ENCODE measurements at places on chromosomes 11 and 22. TPM values are rescaled to one million over a fixed set of nuclear protein-coding genes. Genes with fewer than 3 reads are reported as not detected.
A peak's percentile ranks its signal among the peaks of the same experiment; 100 is the strongest.

- no peak overlapping the region for H3K4me3 ChIP-seq
- H3K27me3 ChIP-seq: no peaks in the 10 kb centered on the region
- H3K36me3 ChIP-seq: no peaks in the 10 kb centered on the region
- H3K4me1 ChIP-seq: no peaks in the 10 kb centered on the region
Observed at GRCh38 chr22:48450188-48450825, 1377.4 kb downstream of the BRD1 start.

DNA sequence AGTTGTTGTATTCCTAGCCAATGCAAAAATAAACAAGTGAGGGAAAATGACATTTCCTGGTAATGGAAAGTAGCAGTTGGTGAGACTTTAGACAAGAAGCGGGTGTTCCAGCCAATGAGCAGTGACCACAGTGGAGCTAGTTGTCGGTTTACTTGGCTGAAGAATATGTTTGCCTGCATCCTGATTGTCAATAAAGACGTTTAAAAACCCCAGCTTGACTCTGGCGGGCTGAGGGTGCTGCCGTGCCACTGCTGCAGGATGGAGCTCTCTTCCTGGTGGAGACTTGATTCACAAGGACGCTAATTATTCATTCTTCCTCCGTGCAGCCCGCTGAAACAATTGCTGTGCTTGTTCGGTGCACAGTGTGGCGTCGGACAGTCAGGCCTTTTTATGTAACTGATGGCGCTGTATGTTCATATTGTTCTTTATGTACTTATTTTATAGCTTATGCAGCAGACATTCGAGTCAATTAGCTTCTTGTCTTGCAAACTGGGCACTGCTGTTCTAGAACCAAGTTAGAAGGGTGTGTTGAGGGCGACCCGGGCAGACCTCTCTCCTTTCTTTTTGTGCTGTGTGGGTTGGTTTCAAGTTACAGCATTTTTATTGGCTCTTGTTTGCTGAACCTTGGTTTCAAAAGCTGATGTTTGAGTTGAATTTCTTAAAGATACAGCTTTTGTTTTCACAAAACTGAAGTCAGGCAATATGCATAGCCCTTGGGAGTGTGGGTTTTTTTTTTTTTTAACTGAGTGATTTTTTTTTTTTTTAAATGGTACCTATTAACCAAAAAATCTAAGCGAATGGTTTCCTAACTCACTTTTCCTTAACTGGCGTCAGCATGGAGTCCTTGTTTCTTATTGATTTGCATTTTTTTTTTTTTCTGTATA, 153.9 kb downstream of the TEAD1 start:
- peak overlapping the region; percentile 85 for H3K27ac ChIP-seq
- peak; percentile 79 for DNase-seq
- no peaks in the 10 kb centered on the region for H3K27me3 ChIP-seq
- peaks cover 29% of the 10 kb centered on the region for H3K4me1 ChIP-seq
- peaks cover 13% of the 10 kb centered on the region for H3K36me3 ChIP-seq

DNA sequence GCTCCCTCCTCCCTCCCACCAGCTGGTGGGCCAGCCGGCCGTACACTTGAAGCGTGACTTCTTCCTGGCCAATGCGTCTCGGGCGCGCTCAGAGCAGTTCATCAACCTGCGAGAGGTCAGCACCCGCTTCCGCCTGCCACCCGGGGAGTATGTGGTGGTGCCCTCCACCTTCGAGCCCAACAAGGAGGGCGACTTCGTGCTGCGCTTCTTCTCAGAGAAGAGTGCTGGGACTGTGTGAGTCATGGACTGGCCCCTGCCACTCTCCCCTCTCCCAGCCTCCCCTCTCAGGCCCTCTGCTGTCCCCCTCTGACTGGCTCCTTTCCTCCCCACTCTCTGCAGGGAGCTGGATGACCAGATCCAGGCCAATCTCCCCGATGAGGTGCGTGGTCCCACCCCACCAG, 24.7 kb downstream of the CAPN1 start:
- DNase-seq: no peak
- H3K27ac ChIP-seq: no peak overlapping the region
- no peaks in the 10 kb centered on the region for H3K27me3 ChIP-seq

DNA sequence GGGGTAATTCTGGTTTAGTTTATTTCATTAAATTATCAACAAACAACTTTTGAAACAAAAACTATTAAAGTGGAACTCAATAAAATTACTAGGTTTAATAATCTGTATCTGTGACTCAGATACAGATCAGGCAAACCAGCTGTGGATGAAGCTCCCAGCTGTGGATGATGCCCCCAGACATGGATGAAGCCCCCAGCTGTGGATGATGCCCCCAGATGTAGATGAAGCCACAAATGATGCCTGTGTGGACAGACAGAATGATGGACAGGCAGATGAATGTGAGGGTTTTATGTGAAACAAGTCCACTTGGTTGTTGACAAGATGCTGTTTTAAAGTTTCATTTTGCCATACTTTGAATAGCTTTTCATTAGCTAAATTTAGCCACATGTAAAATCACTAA, 5.8 kb upstream of the ZNF74 start:
- no peak overlapping the region for H3K4me3 ChIP-seq
- no peaks in the 10 kb centered on the region for H3K4me1 ChIP-seq
- H3K36me3 ChIP-seq: no peaks in the 10 kb centered on the region
- DNase-seq: no peak
- H3K27me3 ChIP-seq: peaks cover 16% of the 10 kb centered on the region

- no peaks in the 10 kb centered on the region for H3K36me3 ChIP-seq
- peaks cover 5% of the 10 kb centered on the region for H3K4me1 ChIP-seq
- peak; percentile 36 for DNase-seq
Observed at GRCh38 chr22:17476838-17477237, 86.5 kb upstream of the SLC25A18 start.

GRCh38 chr11:117595440-117595839, 201.6 kb downstream of the DSCAML1 start:
- DNase-seq: peak; percentile 9
- no peak overlapping the region for H3K4me3 ChIP-seq
- no peaks in the 10 kb centered on the region for H3K36me3 ChIP-seq
- no peak overlapping the region for H3K27ac ChIP-seq
- H3K4me1 ChIP-seq: no peaks in the 10 kb centered on the region
- peaks cover 57% of the 10 kb centered on the region for H3K27me3 ChIP-seq

GRCh38 chr11:9574622-9575259, 1.3 kb downstream of the WEE1 start:
- no peaks in the 10 kb centered on the region for H3K27me3 ChIP-seq
- peak; percentile 33 for DNase-seq
- H3K36me3 ChIP-seq: peaks cover 49% of the 10 kb centered on the region
- peaks cover 10% of the 10 kb centered on the region for H3K4me1 ChIP-seq
- peak overlapping the region; percentile 99 for H3K27ac ChIP-seq
- H3K4me3 ChIP-seq: peak overlapping the region; percentile 79

The CWF19L2 gene
- total RNA-seq: 8.5 TPM

The RIBC2 gene
- 0.26 TPM for total RNA-seq

The XKR3 gene
- total RNA-seq: 0.17 TPM

The C11orf16 gene
- total RNA-seq: not detected

The LMNTD2 gene
- 6.1 TPM for total RNA-seq

The SCN3B gene
- 3.3 TPM for total RNA-seq

The ANGPTL5 gene
- not detected for total RNA-seq

The ZFP91 gene
- 72.9 TPM for total RNA-seq

The GRM5 gene
- not detected for total RNA-seq

- H3K4me3 ChIP-seq: peak overlapping the region; percentile 79
- no peak overlapping the region for H3K27ac ChIP-seq
- H3K36me3 ChIP-seq: no peaks in the 10 kb centered on the region
- no peaks in the 10 kb centered on the region for H3K27me3 ChIP-seq
Observed at GRCh38 chr11:133955081-133955891, 1.5 kb downstream of the IGSF9B start.

DNA sequence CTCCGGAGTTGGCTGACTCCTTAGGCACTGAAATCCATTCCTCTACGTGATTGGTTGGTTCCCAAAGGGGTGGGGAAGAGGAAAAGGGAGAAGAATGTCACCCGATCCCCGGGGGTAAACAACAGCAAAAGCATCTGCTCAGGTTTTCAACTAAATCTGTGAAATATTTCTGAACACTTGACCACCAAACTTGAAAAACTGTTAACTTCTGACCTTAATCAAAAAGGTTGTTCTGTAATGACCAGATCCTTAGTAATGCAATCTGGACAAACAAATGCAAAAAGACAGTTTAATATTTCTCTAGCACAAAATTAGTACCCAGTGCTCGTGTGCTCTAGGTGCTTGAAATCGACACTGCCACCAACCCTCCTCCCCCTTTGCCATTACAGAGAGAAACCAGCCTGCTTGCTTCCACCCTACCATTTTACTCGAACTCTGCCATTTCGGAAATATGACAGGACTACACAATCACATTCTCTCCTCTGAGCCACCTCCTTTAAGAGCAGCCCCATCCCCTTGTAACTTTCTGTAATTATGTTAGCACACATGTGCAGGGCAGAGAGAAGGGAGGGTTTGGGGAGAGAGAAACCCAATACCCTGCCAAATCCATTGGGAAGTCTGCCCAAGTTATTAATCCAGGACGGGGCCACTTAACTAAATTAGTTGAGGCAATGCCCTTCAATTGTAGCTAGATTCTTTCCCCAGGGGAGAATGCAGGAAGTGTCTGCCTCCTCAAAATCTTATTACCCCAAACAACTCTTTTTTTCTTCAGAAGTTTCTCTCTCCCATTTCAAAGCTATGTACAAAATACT, 113.8 kb downstream of the RBFOX2 start:
- H3K27ac ChIP-seq: peak overlapping the region; percentile 91
- DNase-seq: peak; percentile 95
- H3K27me3 ChIP-seq: no peaks in the 10 kb centered on the region
- H3K4me1 ChIP-seq: peaks cover 53% of the 10 kb centered on the region
- H3K4me3 ChIP-seq: peak overlapping the region; percentile 75
- no peaks in the 10 kb centered on the region for H3K36me3 ChIP-seq

The SYNGR1 gene
- 0.35 TPM for total RNA-seq

- H3K4me1 ChIP-seq: peaks cover 30% of the 10 kb centered on the region
- peak overlapping the region; percentile 28 for H3K27ac ChIP-seq
- peaks cover 50% of the 10 kb centered on the region for H3K36me3 ChIP-seq
- H3K4me3 ChIP-seq: no peak overlapping the region
- H3K27me3 ChIP-seq: no peaks in the 10 kb centered on the region
- DNase-seq: peak; percentile 88
Observed at GRCh38 chr22:20953668-20954500, 13.2 kb upstream of the AIFM3 start.

- H3K4me1 ChIP-seq: no peaks in the 10 kb centered on the region
- DNase-seq: no peak
- H3K27me3 ChIP-seq: no peaks in the 10 kb centered on the region
- H3K27ac ChIP-seq: no peak overlapping the region
Observed at GRCh38 chr11:43268786-43269185, 43.0 kb upstream of the API5 start.

- H3K4me3 ChIP-seq: no peak overlapping the region
- peaks cover 11% of the 10 kb centered on the region for H3K4me1 ChIP-seq
- H3K27ac ChIP-seq: no peak overlapping the region
- H3K27me3 ChIP-seq: no peaks in the 10 kb centered on the region
Observed at GRCh38 chr11:117180661-117181585, 2.4 kb downstream of the SIDT2 start.

The SLC2A11 gene
- total RNA-seq: 11.3 TPM

All from MCF 10A (cell line).